ENCODE measurements at places on chromosomes 13 and 19.

DNA sequence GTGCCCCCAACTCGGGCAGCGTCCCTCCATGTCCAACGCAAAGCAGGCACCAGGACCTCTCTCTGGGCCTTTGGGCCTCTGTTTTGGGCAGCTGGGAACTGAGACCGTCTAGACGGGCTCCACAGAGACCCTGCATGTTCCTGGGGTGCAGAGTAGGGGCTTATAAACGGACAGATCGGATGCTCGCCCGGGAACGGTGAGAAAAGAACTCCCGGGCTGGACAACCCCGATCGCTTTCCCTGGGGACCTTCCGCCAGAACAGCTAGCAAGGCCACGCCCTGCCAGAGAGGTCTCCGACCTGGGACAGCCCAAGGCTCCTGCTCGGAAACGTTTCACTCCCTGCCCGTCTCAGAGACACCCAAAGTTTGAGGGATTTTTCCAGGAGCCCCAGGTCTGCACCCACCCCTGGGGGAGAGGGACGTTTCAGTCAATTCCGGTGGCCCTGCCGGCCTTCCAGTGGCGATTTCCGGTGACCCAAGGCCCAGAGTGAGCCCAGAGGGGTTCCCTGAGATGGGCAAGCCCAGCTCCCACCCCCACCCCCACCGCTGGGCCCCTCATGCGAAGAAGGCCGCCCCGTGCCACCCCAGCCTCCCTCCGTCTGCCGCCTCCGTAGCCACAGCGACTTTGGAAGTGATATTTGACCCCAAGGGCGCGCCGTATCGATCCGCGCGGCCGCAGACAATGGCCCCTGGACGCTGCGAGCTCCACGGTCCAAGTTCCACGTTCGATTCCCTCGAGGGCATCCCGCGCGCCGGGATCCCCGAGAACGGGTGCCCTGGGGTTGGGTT, 1.7 kb downstream of the NR2F6 start:
- DNase-seq, result peak; percentile 76

DNA sequence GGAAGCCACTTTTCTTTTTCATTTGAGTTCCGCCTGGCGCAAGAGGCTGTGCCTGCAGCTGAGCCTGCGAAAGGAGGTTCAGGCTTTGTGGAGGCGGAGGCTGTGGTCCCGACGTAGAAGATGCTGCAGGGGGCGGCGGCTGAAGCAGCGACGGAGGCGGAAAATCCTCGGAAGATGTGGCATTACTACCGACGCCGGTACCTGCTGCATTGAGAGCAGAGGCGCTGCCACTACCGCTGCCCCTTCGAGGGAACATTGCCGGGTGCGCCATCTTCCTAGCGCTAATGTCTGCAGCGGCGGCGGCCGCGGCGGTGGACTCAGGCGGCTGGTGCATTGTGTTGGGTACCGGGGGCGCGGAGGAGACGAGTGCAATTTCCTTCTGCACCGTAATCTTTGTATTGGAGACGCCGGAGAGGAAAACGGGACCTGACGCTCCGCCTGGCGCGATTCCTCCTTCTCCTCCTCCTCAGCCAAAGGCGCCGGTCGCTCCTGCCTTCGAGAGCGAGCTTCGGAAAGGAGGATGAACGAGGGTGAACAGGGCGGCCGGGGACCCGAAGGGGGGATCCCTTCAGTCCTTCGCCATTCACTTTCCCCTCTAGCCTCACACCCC, at the start of gene TSC22D1:
Gene TSC22D1, minus strand, starts transcription at position 590 of the 610 bp plus-strand sequence. Its CDS starts 256 bp downstream, at position 334.
- DNase-seq, result peak; percentile 65

- no peak for DNase-seq
Observed at GRCh38 chr19:16085115-16085514, 8.8 kb downstream of the TPM4 start.

DNA sequence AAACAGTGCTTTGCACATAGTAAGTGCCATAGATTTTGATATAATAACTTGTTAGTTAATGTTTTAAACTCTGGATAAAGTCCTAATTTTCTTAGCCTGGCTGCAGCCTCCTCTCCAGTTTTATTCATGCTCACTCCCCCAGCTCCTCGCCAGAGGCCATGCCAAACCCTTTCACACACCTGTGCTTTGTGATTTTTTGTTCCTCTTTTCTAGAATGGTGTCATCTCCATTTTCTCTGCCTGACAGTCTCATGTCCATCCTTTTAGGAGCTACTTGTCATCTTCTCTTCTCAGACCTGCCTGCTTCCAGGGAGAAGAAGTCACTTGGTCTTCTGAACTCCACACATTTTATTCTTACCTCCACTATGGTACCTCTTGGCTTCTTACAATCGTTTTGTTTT, 55.8 kb upstream of the SPATA13 start:
- no peak for DNase-seq

GRCh38 chr19:18397242-18398202, at the start of gene LRRC25:
Gene LRRC25, minus strand, starts transcription at chr19:18397622. Its CDS starts 659 bp downstream, at chr19:18396963.
- DNase-seq, result no peak

GRCh38 chr19:8004723-8005513, 523 bp downstream of the ELAVL1 start:
- no peak for DNase-seq

- no peak for DNase-seq
Observed at GRCh38 chr19:41411100-41411967, 13.7 kb downstream of the BCKDHA start.

- peak; percentile 20 for DNase-seq
Observed at GRCh38 chr19:58570770-58571574, 2.2 kb downstream of the MZF1 start.

DNA sequence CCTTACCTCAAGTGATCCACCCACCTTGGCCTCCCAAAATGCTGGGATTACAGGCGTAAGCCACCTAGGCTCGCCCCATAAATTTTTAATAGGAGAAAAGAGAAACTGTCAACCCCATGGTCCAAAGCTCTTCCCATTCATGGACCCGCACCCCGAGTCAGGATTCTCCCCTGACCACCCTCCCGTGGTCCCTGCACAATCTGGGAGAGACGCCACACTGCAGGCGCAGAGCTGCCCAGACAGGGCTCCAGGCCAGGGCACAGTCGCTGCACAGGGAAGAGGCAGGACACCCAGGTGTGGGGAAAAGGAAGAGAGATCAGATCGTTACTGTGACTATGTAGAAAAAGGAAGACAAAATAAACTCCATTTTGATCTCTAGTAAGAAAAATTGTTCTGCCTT, 54.5 kb downstream of the ZNF93 start:
- DNase-seq, result no peak

DNA sequence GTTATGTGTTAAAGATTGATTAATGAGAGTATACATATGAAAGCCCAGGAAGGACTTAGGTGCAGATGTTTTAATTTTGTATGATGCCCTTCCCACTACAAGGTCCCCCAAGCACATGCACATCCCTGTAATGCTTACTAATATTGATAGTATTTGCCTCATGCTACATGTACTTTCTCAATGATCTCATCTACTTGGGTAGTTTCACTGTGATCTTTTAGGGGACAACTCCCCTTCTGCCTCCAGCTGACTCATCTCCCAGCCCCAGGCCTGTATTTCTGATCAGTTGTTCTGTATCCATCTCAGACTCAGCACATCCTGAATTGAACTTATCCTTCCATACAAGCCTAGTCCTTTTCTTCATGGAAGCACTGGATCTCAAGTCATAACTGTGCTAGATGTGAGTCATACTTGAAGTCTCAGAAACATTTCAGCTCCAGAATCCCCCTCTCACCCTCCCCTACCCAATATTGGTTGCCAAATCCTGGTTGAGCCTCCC, 49.4 kb upstream of the INTS6 start:
- no peak for DNase-seq

GRCh38 chr19:47697863-47698609, 15.2 kb upstream of the EHD2 start:
- peak; percentile 74 for DNase-seq

DNA sequence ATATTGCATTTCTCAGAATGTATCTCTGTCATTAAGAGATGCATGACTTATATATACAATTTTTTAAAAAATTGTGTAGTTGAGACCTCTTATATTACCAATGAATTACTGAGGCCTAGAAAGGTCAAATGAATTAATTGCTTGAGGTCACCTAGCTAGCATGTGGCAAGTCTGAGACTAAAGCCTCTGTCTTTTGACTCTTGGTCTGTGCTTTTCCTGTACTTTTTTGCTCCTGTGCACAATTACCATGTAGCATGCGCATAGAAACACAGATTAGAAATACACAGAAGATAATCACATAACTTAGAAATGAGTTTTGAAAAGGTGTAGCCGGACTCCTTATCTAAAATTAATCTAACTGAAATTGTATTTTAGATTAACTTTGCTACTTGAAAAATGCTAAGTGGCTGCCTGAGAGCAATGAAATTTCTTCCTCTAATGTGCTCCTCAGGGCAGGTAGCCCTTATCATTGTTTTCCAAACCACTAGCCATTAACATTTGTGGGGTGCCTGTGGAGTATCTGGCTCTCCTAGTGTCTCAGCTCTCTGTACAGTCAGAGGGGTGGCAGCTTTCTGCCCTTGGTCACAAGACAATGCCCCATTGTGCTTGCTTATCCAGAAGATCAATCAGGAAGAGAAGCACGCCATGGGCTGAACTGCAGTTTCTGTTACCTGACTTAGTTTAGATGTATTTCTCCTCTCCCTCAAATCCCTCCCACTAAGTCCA, 119.6 kb downstream of the RFC3 start:
- no peak for DNase-seq

DNA sequence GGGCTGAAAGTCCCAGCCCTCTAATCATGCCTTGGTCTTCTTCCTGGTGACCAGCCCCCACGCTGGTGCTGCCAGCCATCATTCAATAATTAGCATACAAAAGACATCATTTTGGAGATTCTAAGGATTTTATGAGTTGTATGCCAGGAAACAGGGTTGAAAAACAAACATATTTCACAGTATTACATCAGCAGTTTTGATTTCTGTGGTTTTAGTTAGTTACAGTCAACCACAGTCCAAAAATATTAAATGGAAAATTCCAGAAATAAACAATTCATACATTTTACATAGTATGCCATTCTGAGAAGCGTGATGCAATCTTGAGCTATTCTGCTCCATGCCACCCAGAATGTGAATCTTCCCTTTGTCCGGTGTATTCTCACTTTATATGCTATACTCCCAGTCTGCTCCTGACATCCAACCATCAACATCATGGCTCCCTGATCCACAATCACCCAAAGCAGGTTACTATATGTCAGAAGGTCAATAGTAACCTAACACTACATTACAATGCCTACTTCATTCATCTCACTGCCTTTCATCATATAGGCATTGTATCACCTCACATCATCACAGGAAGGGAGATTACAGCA, 49.2 kb downstream of the STOML3 start:
- no peak for DNase-seq

DNA sequence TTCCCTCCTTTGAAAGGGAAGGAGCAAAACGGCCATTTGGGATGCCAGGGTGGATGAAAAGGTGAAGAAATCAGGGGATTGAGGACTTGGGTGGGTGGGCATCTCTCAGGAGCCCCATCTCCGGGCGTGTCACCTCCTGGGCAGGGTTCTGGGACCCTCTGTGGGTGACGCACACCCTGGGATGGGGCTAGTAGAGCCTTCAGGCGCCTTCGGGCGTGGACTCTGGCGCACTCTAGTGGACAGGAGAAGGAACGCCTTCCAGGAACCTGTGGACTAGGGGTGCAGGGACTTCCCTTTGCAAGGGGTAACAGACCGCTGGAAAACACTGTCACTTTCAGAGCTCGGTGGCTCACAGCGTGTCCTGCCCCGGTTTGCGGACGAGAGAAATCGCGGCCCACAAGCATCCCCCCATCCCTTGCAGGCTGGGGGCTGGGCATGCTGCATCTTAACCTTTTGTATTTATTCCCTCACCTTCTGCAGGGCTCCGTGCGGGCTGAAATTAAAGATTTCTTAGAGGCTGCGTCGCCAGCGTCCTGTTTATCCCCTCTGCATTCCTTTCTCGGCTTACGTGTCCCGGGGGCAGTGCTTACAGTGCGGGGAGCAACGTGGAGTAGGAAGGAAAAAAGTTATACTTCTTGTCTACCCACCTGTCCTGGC, 15.2 kb upstream of the S1PR4 start:
- peak; percentile 68 for DNase-seq

DNA sequence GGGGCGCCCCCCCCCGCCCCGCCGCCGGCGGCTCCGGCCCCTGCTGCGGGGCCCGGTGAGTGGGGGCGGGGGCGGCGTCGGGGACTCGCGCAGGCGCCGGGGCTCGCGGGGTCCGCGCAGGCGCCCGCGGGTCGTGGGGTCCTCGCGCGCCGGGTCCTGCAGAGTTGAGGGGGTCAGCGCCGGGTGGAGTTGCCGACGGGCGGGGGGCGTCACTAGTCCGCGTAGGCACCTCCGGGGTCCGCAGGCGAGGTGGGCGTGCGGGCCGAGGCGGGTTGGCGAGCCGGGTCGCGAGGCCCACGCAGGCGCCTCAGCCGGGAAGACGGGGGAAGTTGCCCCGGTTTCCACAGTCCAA, 365 bp downstream of the PPP6R1 start:
- DNase-seq, result peak; percentile 37

GRCh38 chr13:101493541-101493940, 41.1 kb downstream of the ITGBL1 start:
- no peak for DNase-seq

DNA sequence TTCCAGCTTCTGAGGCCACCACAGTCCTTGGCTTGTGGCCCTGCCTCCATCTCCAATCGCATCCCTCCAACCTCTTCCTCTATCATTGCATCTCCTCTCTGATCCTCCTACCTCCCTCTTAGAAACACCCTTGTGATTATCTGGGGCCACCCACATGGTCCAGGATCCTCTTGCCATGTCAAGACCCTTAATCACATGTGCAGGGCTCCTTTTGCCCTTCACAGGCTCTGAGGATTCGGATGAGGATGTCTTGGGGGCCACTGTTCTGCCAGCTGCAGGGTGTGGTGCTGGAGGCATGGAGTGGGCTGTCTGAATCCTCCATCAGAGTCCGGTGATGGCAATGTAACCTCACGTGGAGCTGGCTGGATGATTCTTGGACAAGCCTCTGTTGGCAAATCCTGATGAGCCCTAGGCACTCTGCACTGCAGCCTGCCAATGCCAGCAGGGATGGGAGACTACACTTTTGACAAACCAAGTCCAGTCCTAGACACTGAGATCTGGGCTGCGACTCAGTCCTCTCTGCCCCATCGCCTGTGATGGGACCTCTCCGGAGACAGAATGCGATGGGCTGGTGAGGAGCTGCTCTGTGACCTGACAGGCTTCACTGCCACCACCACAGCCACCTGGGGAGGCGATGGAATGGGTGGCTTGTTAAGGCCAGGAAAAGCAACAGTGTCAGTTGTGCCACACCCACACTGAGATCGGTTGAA, 61.2 kb downstream of the CCDC70 start:
- DNase-seq, result no peak

DNA sequence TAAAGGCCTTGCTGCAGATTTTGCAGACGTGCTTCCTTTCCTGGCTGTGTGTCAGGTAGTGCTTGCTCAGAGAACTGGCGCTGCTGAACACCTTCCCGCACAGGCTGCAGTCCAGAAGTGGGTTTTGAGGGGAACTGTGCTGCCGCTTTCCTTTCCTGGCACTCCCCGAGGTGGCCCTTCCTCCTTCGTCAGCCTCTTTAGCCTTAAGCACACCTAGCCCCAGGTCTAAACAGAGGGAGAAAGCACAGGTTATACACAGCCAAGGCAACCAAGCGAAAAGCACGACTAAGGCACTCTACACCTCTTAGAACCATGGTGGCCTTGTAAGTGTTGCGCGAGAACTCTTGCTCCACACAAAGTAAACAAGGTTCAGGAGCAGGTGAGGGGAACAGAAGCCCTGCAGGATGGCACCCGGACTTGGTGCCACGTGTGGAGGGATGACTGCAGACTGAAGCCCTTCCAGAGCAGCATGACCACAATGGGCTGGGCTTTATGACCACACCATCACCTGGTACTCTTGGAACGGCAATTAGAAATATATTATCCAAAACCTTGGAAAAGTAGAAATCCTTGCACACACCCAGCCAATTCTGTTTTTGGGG, 23.6 kb downstream of the ZNF541 start:
- no peak for DNase-seq
